ENCODE measurements at places on chromosomes 6 and 20.

DNA sequence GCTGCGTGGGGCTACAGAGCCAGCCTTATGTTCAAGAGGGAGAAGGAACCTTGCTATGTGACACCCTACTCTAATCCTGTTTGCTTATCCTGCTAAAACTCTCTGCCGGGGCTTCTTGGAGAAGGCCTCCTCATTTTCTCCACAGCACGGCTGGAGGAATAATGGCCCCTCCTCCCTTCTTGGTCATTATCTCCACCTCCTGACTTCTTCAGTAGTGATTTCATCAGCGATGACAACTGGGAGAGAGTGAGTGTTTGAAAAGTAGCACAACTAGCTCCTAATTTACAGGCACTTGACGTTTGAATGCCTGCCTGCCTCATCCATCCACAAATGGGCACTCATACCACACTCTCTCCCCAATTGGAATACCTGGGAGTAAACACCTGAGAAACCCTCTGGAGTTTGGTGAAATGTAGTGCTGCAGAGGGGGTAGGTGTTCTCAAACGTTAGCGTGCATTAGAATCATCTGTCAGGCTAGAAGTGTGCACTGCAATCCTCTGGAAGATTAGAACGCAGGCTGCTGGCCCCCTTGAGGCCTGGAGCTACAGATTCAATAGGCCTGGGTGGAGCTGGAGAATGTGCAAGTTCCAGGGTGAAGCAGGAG lies 148.5 kb downstream of the FOXC1 start:
- no peak for DNase-seq

- no peak for DNase-seq
Observed at GRCh38 chr6:128078276-128078675, 177.4 kb upstream of the THEMIS start.

GRCh38 chr6:69631552-69632346 lies 165.1 kb downstream of the LMBRD1 start:
- no peak for DNase-seq

GRCh38 chr20:64106981-64107735 lies at the start of gene NPBWR2:
TSS of gene NPBWR2 (minus strand) at chr20:64107565. CDS start at chr20:64106831, 734 bp downstream.
- DNase-seq = peak; percentile 63

DNA sequence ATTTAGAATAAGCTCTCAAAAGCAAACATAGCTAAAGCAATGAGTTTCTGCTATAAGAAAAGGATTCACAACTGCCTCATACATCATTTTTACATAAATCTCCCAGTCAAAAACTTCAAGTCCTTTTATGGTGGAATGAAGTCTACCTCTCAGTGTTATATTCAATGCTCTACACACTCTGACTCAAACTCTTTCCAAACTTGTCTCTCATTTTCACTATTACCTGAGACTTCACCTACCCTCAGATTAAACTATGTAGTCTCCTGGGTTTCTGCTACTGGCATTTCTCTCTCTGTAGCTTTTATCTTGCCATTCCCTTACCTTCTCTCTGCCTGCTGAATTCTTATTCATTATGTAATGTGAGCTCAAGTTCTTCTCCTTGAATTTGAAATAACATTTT lies 11.4 kb downstream of the KIAA0408 start:
- no peak for DNase-seq

- DNase-seq = no peak
Observed at GRCh38 chr6:135707426-135707825, 144.1 kb upstream of the PDE7B start.

DNA sequence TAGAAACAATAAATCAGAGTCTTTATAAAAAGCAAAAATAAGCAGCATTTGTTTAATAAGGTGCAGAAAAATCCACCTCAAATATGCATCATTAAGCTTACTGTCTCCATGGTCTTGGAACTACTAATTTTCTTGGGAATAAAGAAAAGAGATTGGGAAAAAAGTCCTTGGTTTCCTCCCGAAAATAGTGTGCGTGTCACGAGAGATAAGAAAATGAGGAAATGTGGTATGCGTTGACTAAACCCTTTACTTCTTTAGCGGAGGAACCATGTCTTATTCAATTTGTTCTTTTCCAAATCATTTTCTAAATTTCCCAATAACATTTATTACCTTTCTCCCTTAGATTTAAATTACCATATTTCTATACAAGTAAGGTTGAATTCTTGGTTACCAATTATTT lies 54.1 kb upstream of the HBS1L start:
- DNase-seq = no peak

DNA sequence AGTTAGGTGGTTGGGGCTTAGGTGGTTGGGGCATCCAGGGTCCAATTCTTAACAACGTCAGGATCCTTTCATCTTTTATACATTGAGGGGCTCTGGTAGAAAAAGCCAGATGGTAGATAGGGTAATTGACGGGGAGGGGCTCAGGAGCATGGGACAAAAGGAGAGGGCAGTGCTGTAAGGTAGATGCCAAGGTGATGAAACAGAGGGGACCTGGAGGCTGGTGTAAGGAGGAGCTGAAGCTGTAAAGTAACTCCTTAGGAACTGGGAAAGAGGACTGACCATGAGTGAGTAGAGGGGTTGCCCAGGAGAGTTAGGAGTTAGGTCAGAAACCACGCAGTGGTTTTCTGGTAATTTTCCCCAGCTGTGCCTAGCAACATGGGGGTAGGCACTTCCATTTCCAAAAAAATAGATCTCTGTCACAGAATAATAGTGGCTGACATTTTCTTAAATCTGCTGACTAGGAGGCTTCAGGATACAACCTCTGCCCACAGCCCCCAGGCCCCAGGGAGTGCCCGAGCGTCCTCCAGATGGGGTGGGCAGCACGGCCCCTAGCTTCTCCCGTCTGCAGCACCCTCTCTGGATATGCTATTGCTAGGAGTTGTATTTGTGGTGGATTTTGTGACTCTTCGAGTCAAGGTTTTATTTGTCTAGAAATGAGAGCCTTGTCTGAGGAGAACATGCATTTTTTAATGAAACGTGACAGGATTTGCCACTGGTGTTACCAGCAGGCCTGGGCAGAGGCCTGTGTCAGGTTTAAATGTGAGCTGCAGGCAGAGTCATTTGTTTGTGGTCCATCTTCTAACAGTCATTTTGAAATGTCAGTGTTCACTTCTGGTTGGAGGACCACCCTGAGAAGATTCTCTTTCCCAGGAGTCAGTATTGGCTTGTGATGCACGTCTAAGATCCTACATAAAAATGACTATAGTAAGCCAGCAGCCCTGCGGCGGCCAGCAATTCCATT lies 44.6 kb downstream of the TULP4 start:
- DNase-seq = no peak

- DNase-seq = no peak
Observed at GRCh38 chr6:159919011-159919511, 28.3 kb downstream of the MAS1 start.

DNA sequence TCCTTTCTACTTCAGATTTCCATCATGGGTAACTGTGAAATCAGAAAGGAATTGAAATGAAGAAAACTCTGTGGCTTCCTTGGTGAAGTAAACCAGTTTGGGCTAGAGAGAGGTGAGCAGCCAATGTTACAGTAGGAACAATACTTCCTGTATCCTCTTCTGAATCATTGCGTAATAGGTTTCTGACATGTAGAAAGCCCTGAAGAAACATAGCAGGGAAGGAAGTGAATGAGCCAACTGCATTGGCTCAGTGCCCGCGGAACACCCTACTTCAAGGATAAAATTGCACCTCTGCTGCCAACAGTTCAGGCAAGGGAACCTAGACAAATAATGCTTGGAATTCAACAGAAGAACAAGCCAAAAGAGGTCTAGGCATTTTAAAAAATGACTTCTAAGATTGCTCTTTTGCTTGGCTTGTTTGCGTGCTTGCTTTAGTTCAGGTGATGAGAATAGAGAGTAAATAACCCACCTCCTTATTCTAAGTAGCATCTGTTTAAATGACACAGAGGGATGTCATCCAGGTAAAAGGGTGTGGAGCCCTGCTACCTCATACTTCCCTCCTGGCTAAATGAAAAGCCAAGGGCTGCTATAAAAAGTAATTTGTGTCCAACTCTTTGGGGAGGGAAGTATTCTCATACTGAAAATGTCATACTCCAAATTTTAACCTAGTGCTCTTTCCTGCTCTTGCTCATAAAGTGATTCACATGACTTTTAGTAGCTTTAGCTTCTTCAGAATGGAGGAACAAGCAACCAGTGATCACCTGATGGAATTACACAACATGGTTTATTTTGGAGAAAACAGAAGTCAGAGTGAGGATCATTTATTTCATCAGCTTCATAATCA lies 30.0 kb upstream of the AKIRIN2 start:
- peak; percentile 90 for DNase-seq

DNA sequence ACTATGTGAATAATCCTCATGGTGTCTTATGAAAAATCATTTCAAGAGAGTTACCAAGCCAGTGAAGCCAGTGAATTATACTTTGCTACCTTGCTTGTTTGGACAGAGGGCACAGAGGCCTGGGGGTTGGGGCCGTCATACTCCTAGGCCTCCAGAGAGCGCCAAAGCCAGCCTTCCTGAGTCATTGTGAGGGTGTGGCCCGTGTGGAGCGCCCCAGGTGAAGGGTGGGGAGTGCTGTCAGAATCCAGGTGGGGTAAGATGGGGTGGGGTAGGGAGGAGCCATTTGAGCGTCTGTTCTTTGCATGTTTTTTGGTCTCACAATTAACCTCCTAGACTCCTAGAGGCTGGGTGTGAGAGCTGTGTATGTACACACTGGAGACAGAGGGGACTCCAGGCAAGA lies 71.1 kb downstream of the PERP start:
- DNase-seq = no peak

- no peak for DNase-seq
Observed at GRCh38 chr20:46388201-46388836, 18.1 kb downstream of the ELMO2 start.

- DNase-seq = peak; percentile 11
Observed at GRCh38 chr6:50936277-50936681, 117.6 kb downstream of the TFAP2B start.

DNA sequence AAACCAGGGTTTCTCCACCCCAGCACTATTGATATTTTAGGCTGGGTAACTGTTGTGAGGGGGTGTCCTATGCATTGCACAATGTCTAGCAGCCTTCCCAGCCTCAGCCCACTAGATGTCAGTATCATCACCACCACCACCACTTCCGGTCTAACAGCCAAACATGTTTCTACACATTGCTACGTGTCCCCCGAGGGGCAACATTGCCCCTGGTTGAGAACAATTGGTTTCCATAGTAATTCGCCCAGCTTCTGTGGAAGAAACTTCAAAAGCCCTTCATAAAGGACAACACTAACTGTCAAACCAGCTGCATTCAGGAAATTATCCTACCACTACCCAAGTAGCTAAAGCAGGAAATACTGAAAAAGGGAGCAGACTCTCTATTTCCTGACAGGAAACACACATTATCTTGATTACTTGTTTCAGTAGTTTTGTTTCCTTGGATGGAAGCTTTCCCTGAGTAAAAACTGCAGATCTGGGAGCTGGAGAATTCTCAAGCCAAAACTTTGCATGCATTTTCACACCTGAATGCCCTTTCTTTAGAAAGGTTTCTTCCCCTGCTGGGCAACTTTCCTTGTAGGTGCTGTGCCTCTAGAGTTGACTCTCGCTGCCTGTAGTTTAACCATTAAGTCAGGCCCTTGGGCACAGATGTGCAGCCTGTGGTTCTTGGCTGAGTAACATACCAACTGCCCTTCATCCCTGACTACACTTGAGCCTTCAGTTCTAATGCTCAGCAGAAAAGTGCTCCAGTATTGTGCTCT lies 23.6 kb downstream of the PKHD1 start:
- DNase-seq = peak; percentile 67

- DNase-seq = peak; percentile 51
Observed at GRCh38 chr20:24763386-24764026, 185.6 kb upstream of the CST7 start.

- DNase-seq = no peak
Observed at GRCh38 chr20:51093240-51093763, 70.4 kb upstream of the KCNG1 start.

DNA sequence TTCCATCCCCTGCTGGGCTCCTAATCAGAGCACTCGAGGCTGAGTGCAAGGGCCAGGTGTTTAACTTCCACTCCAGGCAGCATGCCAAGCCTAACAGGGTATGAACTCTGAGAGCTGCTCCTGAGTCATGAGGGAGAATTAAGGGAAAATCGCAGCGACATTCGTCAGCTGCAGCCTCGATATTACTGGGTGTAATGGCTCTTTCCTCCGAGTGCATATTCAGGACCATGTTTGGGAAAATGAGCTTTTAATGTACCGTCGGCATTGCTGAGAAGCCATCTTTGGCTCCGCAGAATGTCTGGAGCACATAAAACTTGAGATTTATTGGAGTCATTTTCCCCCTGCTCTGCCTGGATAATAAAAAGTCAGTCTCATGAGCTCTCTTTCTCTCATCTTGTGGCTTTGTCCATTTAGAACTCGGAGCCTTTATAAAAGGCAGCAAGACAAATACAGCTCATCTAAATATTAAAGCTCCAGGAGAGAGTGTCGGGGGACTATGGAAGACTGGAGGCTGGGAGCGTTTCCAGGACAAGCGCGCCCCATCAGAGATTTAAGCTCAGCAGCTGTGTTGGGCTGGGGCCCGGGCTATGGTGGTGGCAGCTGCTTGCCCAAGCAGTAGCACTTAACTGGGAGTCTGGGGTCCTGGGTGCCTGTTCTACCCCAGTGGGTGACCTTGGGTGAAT lies 103.7 kb downstream of the TOX2 start:
- DNase-seq = no peak

DNA sequence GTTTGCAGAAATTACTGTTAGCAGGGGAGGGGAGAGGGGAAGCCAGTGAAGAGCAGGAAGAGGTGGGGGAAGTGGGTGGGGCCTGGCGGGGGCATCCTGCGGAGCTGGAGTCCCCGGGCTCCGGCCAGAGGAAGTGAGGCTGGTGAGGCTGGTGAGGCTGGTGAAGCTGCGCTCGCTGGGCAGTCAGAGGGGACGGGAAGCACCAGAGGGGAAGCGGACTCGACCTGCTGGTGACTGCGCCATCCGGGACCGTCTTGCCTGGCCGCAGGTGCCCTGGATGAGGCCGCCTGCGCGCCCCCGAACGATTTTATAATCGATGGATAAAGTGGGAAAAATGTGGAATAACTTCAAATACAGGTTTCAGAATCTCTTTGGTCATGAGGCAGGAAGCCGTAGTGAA lies 635.3 kb upstream of the MARCKS start:
- DNase-seq = no peak

GRCh38 chr6:136901212-136901784 lies 20.8 kb upstream of the SLC35D3 start:
- no peak for DNase-seq

GRCh38 chr20:25397096-25397495 lies 6.5 kb upstream of the ABHD12 start:
- no peak for DNase-seq

GRCh38 chr6:168181876-168182275 lies 102.9 kb upstream of the FRMD1 start:
- DNase-seq = no peak

DNA sequence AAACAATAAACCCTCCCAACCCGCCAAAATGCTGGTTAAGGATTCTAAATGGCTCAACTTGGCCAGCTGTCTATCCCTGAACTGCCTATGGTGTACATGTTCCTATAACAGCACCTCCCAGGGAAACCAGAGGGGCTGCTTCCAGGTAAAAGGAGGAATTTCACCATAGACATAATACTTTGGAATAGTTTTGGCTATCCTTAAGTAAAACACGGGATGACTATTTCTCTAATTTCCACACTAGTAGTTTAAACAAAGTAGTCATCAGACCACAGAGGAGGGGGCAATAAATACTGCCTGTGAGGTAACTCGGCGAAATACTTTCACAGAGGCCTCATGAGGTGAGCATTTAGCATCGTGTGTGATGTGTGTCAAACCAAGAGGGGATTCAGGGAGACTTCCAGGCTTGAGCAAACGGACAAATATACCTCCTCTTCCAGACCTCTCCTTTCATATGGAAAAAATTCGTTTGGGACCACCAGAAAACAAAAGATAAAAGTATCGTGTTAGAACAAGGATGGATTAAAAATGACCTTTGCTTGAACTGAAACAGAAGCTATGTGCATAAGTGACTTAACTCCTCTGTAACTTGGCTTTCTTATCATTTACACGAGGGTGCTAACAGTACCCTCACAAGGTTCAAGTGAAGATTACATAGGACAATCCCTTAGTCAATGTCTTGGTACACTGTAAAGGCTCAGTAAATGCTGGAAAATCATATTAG lies 1.0 kb upstream of the XRN2 start:
- DNase-seq = no peak
